ENCODE measurements at places on chromosomes 7 and 10. TPM values are rescaled to one million over a fixed set of nuclear protein-coding genes. Genes with fewer than 3 reads are reported as not detected.

Gene SPACDR
- total RNA-seq, result 3.6 TPM

Gene UCN3
- total RNA-seq, result not detected

Gene RBP3
- not detected for total RNA-seq

Gene FAM25A
- total RNA-seq, result not detected

Gene PLEKHA1
- total RNA-seq, result 41.2 TPM

Gene OR9A2
- 0.71 TPM for total RNA-seq

Gene CDNF
- 3.5 TPM for total RNA-seq

Gene CCDC126
- 15.5 TPM for total RNA-seq

Gene CYP26A1
- not detected for total RNA-seq

Gene SLC25A13
- 33.5 TPM for total RNA-seq

Gene TMEM184A
- total RNA-seq, result 0.27 TPM

Gene PDE6C
- total RNA-seq, result not detected

Gene OR2A1
- 0.22 TPM for total RNA-seq

Gene ELMO1
- total RNA-seq, result 151 TPM

Gene NODAL
- total RNA-seq, result not detected

Gene HOXA9
- total RNA-seq, result 7.1 TPM

Gene GRID2IP
- 0.18 TPM for total RNA-seq

Gene MSMB
- total RNA-seq, result not detected

Gene SPRN
- total RNA-seq, result 0.13 TPM

Gene C10orf53
- not detected for total RNA-seq

Gene ANKRD61
- 0.27 TPM for total RNA-seq

Gene VWDE
- 2.8 TPM for total RNA-seq

Gene GALNT17
- 65.4 TPM for total RNA-seq

Gene AP1S1
- total RNA-seq, result 22.1 TPM

Gene ADCY1
- total RNA-seq, result 5.5 TPM

Gene MRPL32
- total RNA-seq, result 45.3 TPM

Gene YKT6
- 51.2 TPM for total RNA-seq

Gene ADAM12
- total RNA-seq, result 5.8 TPM

Gene CFTR
- total RNA-seq, result not detected

Gene MRC1
- 35.8 TPM for total RNA-seq

Gene FAM20C
- total RNA-seq, result 57.0 TPM

Gene CHST3
- total RNA-seq, result 36.5 TPM

Gene ADARB2
- total RNA-seq, result 1.9 TPM

Gene BTBD16
- total RNA-seq, result 0.89 TPM

Gene KCND2
- total RNA-seq, result 0.40 TPM

Gene PLAC9
- total RNA-seq, result 103 TPM

Data from sciatic nerve (tissue), 2 donors.